ENCODE measurements at places on chromosomes 1 and 21.

GRCh38 chr1:40806731-40807695 lies 23.4 kb downstream of the KCNQ4 start:
- DNase-seq, result no peak

DNA sequence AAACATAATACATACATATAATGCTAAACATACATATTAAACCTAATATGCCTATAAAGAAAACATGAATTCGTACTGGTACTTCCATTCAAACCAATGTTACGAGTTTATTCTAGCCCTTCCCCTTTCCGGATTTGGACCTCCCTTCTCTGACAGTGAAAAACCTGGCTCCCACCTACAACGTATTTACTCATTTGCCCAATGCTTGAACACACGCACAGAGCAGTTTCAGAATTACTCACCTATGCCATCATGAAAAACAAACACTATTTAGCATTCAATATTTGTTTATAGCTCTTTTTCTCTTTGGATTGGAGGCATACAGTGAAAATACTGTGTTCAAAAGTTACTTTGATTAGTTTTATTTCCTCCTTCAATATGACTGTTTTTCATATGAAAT lies 204.4 kb downstream of the LMX1A start:
- DNase-seq, result no peak

- no peak for DNase-seq
Measured at GRCh38 chr1:209368864-209369598, 214.5 kb upstream of the CAMK1G start.

- DNase-seq, result no peak
Measured at GRCh38 chr1:51482881-51483280, 36.2 kb downstream of the EPS15 start.

- no peak for DNase-seq
Measured at GRCh38 chr1:114216431-114217173, 62.9 kb upstream of the SYT6 start.

GRCh38 chr1:159908031-159908940 lies 8.3 kb upstream of the CFAP45 start:
- DNase-seq, result no peak

DNA sequence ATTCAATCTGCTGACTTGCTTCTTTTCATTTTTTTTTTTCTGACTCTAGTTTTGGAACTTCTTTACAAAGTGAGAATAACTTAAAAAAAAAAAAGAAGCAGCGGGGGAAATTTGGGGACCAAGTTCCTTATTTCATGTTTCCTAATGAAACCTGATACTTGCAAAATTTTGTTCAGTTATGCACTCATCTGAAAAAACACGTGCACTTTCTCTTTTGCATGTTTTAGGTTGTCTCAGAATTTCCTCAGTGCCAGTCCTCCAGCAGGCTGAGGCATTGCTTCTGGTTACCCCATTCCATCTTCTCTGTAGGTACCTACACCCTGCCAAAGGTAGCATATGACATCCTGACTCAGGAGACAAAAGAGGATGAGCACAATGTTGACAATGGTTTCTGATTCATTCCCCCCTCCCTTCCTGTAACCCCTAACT lies 299.7 kb downstream of the GRIK1 start:
- DNase-seq, result no peak

DNA sequence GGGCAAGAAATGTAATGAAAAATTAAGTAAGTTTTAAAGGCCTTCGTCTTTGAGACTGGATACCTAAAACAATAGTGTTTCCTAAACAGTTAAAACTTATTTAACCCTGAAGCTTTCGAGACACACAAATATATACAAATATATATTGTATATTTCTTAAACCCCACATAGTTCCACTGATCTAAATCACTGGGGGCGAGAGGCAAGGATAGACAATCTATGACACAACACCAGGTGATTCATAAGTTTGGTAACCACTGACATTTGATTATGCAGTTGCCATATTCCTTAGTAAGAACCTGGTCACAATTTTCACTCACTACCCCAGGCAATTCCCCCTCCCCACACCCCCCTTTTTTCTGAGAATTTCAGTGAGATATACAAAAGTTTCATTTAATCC lies 55.3 kb upstream of the BOLA1 start:
- DNase-seq, result no peak

GRCh38 chr1:180249725-180250498 lies 19.8 kb downstream of the LHX4 start:
- no peak for DNase-seq

GRCh38 chr1:93177991-93178390 lies 2.2 kb downstream of the TMED5 start:
- no peak for DNase-seq

GRCh38 chr1:34785231-34785874 lies 4.3 kb downstream of the GJB3 start:
- DNase-seq, result no peak

- DNase-seq, result no peak
Measured at GRCh38 chr1:229410692-229411433, 23.0 kb downstream of the ACTA1 start.

DNA sequence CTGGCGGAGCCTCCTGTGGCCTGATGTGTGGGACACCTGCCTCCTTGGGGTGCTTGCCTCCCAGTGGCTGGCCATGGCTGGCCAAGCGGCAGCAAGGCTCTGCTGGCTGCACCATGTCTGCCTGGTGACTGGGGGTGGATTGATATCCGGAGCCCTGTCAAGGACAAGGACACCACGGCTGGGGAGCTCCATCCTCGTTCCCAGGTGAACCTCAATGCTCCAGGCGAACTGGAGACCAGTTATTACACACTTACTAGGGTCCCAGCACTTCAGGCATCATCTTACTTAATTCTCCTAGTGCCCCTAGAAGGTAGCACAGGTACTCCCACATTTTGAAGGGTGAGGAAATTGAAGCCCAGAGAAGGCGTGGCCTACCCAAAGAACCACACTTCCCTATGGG lies 15.2 kb downstream of the SPATA21 start:
- no peak for DNase-seq

- no peak for DNase-seq
Measured at GRCh38 chr1:58895082-58895481, 111.2 kb upstream of the JUN start.

DNA sequence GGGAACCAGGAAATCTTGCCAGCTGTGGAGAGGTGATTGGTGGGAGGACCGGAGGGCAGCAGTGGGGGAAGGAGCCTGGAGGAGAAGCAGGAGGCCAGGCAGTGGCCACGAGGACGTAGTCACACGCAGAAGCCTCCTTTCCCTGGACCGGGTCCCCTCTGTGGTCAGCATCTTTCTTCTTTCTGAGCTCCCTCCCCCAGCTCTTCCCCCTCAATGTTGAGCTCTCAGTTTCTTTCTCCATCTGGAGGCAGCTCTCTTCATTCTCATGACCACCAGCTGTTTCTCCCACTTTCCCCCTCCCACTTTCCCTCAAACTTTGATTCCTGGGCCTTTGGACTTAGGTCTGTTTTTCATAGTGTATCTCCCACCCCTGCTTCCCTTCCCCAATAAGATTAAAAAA lies 18.3 kb downstream of the KIRREL1 start:
- DNase-seq, result no peak

DNA sequence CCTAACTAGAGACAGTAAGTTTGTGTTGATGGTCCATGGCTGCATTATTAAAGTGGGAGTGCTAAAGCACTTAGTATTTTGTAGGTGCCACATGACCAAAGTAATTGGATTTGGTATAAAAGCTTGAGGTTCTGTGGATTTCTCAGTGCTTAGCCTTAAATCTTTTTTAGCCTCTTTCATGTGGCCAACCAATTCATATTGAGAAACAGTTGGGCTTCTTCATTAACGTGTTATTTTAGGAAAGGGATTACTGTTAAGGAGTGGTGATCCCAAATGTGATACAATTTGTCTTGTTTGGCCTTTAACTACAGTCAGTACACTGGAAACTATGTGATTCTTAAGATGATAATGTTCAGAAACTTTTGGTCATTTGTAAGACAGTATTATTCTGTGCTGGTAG lies 25.5 kb downstream of the MAN1A2 start:
- no peak for DNase-seq

DNA sequence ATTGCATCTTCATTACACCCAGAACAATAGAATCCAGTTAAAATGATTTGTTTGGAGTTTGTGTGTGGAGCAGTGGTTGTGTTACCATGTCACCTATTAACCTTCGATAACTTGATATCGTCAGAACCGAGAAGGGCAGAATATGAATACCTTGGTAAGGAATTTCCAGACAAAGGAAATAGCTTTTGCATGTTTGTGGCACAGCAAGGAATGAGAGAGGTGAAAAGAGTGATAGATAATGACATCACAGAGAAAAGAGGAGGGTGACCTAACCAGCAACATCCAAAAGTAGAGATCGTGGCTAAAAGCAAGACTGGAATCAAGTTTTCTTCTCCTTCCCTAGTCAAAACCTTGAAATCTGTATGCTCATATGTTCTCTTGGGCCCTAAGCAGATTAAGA lies 244.6 kb upstream of the NEGR1 start:
- no peak for DNase-seq

DNA sequence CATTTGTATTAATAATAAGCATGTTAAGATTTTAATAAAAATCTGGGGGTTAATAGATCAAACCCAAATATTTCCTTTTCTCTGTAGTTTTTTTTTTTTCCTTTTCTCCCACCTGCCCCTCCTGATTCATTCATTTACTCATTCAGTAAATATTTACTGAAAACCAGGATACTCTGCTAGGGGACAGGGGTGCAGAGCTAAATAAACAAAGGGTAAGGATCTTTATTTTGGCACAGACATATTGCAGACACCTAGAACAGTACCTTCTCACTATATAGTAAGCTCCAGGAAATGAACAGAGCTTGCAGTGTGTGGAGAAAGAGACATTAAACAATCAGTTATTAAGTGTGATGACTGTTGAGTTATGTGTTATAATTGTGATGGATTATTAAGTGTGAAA lies 60.9 kb downstream of the AK5 start:
- DNase-seq, result no peak

DNA sequence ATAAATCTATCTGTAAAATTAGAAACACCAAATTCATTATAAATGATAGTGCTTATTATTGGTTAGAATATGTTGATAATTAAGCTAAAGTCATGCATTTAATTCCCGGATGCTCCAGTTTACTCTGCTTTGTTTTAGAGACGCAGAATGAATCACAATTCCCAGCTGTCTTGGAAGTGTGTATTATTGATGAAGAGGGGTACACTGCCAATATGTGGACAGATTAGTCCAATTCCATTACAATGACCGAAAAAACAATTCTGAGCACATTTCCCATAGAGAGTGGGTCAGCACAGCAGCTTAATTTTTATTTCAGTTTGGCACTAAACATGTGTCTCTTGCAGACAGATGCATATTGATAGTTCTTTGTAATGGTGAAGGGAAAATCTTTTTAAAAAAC lies 146.7 kb downstream of the KCNT2 start:
- no peak for DNase-seq

DNA sequence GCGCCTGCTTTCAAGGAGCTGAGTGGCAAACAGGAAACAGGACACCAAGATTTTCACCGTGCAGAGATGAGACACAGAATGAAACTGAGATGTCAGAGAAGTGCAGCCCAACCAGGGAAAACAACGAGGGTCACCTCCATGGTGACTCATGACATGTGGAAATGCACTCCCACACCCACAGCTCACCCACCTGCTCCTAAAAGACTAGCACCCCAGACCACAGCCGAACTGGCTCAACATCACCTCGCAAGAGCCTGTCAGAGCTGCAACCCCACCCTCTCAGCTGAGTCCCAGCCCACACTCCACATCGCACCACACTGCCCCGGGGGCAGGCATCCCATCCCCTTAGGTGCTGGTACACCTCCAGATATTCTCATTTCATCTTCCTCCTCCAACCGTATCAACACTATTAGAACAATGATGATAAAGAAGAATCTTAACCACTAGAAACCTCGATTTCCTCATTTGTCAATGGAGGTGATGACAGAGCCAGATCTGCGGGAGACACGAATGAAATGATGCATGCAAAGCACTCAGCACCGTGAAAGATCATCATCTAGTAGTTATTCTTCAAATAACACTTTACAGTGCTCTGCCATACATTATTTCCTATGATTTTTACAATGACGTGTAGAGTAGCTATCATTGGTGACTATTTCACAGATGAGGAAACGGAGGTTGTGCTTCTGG lies 103.2 kb downstream of the DMRTB1 start:
- no peak for DNase-seq

DNA sequence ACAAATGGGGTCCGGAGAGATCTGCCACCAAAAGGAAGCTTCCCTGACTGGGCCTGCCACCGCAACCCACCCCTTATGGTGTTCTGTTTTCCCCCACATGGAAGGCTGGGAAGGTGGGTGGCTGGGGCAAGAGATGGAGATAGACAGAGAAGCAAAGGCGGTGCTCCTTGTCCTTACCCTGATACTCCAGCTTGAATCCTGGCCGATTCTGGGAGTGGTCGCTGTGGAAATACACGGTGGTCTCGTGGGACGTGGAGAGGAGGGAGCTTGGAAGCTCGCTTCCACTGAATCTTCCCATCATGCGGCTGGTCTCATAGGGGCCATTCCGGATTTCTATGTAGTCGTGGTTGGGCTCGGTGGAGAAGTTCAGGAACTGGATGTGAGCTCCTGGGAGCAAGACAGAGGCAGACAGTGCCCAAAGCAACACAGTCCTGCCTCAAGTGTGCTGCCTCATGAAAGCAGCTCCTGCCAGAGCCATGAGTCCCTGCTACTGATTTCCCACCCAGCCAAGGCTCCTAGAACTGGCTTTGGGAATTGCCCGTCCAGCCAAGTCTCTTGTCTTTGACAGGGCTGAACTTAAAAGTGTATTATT lies 138.5 kb downstream of the ZSCAN20 start:
- no peak for DNase-seq

DNA sequence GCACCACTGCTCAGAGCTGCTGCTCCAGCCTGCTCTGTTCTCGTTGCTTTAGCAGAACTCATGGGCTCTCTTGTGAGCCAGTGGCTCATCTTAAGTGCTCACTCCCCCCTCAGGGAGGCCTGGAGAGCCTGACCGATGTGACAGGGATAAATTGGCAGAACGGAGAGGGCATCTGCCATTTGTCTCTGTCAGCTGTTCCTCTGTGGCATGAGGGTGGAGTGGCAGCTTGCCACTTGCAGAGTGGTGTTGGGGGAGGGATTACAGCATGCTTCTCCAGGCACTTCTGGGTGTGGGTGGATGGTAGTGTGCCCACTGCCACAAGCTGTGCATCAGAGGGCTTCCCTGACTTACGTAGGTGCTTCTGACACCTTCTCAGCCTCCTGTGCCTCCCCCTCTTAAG lies 229.5 kb downstream of the PAPPA2 start:
- DNase-seq, result no peak

DNA sequence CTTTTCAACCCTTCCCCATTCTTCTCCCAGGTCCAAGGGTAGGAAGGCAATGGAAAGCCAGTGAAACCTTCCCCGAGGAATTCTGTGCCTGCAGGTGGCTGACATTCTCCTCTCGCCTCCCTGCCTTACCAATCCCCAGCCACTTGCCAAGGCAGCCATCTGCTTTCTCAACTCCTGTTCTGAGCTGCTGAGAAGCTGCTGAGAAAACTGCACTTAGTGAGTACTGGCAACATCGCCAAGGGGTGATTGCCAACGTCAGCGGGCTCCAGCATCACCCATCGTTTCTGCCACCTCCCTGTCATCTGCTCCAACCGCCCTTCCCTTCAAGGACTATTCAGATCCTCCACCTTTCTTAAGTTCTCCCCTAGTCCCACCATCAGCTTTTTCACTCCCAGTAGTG lies 106.0 kb downstream of the PTPRU start:
- DNase-seq, result no peak

- no peak for DNase-seq
Measured at GRCh38 chr1:60808676-60809075, 273.7 kb upstream of the NFIA start.

GRCh38 chr21:31901315-31901714 lies 28.5 kb downstream of the HUNK start:
- no peak for DNase-seq
